SIG-M5 (cell line): ENCODE measurements at places on chromosomes 2 and 18.

- no peak for DNase-seq
These were observed 408.0 kb downstream of the LRATD1 start for GRCh38 chr2:15040429-15041084.

DNA sequence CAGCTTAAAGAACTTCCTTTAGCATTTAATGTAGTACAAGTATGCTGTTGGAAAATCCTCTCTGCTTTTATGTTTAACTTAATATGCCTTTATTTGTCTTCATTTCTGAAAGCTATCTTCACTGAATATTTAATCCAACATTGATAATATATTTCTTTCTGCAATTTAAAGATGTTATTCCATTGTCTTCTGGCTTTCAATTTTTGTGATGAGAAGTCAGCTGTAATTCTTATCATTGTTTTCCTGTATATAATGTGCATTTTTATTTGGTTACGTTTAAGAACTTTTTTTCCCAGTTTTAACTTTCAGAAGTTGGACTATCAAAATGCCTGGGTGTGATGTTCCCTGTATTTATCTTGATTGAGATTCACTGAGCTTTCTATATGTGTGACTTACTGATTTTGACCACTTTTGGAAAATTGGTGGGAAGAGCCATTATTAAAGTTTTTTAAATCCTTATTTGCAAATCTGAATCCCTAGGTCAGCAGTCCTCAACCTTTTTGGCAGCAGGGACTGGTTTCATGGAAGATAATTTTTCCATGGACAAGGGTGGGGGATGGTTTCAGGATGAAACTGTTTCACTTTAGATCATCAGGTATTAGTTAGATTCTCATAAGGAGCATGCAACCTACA, 241.0 kb downstream of the TNS1 start:
- DNase-seq = no peak

- no peak for DNase-seq
These were observed 100.0 kb downstream of the WDSUB1 start for GRCh38 chr2:159186462-159186861.

- no peak for DNase-seq
These were observed 786.0 kb upstream of the SLC39A10 start for GRCh38 chr2:194870974-194871535.

- no peak for DNase-seq
These were observed 94.7 kb upstream of the EFEMP1 start for GRCh38 chr2:56018267-56018666.

DNA sequence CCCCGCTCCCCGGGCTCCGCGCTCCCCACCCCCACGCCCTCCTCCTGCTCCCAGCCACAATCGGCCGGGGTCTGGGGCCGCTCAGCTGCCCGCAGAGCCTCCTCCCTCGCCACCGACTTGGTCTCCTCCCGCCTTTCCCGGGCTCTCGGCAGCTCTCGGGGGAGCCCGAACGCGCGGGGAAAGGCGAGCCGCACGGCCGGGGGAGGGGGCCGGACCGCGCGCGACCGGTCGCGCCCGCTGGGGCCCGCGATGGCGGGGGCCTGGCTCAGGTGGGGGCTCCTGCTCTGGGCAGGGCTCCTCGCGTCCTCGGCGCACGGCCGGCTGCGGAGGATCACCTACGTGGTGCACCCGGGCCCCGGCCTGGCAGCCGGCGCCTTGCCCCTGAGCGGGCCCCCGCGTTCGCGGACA, 327 bp downstream of the LTBP1 start:
- DNase-seq = no peak

DNA sequence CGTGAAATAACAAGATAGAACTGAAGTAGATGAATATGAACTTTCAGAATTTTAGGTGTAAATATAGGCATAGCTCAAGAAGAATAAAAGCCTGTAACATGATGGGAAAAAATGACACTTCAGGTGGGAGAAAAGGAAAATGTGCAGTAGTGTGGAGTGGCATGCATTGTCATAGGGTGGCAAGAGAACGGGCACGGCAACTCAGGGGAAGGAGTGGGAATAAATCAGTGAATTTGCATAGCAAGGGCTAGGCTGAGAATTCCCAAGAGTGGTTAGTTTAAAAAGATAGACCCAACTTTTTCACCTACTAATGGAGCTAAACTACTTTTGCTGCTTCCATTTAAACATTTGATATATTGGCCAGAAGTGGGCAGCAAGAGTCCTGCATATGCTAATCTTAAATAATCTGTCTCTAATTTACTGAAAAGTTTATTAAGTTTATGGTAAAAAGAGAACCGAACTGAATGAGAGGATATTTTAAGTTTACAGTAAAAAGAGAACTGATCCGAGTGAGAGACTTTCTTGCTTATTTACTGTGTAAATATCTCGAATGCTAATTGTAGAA, 228.1 kb downstream of the CTNNA2 start:
- no peak for DNase-seq

DNA sequence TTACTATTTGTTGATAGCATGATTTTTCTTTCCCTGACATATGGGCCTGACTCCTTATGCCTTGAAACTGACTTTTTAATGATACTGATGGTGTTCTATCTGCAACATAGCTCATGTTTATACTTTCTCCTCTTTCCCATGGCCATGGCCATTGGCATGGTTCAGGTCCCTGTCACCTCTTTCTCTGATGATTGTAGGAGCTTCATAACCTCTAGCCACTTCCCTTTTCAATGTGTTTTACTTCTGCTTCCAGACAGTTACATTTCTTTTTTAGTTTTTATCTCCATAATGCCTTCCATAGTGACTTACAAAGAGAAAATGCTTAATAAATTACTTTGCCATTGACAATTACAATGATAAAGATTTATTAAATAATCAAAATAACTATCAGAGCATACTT, 177.9 kb upstream of the SETBP1 start:
- no peak for DNase-seq

DNA sequence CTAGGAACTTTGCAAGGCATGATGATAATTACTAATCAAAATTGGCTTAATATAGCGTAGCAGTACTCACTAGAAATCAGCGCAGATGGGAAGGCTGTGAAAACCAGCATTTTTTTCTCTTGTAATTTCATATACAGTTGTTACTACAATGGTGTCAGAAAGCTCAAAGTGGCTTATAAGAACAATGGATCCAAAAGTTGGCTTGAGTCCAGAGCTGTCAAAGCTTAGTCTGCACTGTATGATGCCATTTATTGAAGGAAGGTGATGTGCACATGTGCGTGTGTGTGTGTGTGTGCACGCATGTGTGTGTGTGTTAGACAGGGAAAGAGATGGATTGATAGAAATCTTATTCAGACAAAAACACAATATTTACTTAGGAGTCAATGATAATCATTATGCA, 341.3 kb downstream of the TGIF1 start:
- no peak for DNase-seq

GRCh38 chr2:42193722-42194187, 24.6 kb downstream of the EML4 start:
- no peak for DNase-seq

DNA sequence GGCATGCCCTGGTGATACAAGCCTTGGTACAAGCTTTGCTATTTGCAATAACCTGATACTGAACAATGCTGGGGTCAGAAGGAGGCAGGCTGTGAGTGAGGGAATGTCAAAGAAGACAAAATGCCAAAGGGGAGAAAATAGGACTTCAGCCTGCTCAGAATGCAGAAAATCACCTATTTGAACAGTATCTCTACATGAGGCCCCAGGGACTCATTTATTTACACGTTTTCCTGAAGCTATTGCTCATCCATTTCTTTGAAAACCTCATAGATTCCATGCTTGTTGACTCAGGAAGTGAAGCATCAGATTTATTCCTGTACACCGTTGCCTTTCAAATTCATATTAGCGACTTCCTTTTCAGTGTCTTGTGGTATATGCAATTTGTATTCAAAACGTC, 69.4 kb upstream of the CBLN2 start:
- DNase-seq = no peak

DNA sequence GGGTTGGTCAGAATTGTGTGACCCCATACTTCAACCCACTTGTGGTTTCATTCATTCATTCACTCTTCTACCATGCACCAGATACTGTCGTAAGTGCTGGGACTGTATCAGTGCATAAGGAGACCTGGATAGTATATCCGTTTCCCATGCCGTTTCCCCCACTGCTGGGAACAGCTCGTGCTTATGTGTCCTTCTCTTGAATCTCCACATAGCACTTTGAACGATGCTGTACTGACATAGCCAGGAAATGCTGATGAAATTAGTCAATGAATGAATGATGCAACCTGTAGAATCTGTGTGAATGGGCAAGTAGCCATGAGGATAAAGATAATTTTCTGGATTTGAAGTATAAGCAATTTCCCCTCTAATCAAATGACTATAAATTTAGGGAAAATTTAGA, 276.1 kb downstream of the BCL2 start:
- DNase-seq = no peak

GRCh38 chr2:180927030-180927686, 53.2 kb upstream of the UBE2E3 start:
- DNase-seq = no peak

GRCh38 chr2:237235383-237236095, 149.8 kb downstream of the COPS8 start:
- DNase-seq = no peak

- DNase-seq = no peak
These were observed 127.1 kb downstream of the DOCK10 start for GRCh38 chr2:224915136-224915535.
